Hippocampal formation (tissue), 2 donors: ENCODE measurements at places on chromosomes 1 and 21.

GRCh38 chr1:101920577-101920976, 76.1 kb downstream of the OLFM3 start:
- no peak for DNase-seq

DNA sequence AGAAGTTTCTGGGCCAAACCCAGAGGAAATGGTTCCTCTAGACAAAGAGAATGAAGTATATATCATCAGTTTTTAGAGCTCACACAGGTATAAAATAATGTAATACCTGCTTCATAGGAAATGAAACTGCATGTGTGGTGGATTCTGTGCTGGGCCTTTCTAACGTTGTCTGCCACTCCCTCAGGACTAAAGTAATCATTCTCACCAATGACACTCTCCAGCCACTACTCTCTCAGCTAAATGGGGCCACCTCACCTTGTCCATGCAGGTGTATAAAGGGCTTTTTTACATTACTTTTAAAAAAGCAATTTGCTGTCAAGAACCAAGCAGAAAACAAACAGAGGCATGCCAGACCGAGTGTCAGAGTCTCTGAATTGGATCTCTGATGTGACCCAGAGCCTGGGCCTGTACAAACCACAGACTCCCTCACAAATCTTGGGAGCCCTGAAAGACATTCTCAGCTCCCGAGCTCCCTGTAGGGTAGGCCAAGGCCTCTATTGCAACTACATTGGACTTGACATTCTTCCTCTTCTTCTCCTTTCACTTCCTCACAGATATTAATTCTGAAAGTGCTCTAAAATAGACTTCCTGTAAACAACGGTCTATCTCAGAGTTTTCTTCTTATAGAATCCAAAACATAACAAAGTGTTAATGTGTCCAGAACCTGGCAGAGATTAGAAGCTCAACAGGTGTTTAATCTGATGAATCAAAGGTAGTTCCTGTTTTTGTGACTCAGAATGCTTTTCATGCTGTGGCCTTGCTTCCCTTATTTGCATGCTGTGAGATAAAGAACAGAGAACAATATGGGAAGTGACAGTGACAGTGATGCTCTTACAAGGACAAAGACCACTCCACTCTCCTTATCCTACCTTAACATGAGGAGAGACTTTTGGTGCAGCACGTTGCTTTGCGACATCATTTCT, 8.6 kb downstream of the AIM2 start:
- no peak for DNase-seq

GRCh38 chr1:15994590-15995351, 9.3 kb upstream of the SRARP start:
- peak; percentile 82 for DNase-seq

DNA sequence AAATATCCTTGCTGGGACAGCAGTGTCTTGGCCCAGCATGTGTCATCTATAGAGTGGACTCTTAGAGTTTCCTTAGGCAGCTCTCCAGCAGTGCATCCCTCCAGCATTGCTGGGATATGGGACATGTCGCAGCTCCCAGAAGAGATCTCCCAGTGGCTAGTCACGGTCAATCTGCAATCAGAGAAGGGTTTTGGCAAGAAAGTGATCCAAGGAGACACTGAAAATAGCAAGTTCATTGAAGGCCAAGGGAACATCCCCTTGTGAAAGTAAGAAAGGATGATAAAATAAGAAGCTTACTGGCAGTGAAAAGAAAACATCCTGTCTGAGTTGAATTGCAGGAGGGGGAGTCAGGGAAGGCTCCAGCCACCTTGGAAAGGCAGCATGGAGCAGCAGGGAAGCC, 19.3 kb upstream of the NPL start:
- DNase-seq: no peak

DNA sequence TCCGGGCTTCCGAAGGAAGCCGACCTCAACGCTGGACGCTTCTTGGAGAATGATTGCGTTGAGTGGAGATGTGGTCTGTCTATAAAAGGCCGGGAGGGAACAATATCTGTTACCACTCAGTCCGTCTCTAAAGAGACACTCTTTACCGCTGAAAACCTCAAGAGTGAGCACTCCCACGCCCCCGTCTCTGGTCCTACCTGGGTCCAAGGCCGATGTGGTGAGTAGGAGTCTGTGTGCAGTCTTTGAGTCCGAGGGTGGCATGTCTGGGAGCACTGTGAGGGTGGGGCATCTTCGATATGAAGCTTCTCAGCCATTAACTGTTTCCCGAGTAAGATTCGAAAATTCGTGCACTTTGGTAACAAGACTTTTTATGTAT, 576 bp downstream of the ZFP69 start:
- DNase-seq: no peak

GRCh38 chr1:233884461-233885151, 19.9 kb upstream of the SLC35F3 start:
- DNase-seq: no peak

- no peak for DNase-seq
Observed at GRCh38 chr1:53463961-53464899, 5.0 kb downstream of the DMRTB1 start.

GRCh38 chr1:91022518-91022929, 689 bp upstream of the ZNF644 start:
- no peak for DNase-seq

- DNase-seq: no peak
Observed at GRCh38 chr1:64368344-64368743, 101.6 kb upstream of the CACHD1 start.

DNA sequence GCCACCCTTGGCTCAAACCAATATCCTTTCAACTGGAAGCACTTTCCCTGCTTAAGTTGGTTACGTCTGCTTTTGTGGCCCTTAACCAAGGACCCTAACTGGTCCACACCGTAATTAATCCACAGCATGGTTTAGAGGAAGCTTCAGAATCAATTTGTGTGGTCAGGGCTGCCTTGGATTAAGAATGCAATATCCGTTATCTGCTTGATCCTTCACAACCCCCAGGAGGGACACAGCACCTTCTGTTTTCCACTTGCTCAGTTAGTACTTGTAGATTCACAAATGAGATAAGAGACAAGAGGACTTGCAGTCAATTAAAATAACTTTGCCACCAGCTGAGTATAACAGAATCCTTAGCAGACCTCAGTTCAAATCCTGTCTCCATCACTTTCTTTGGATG, 56.9 kb upstream of the LRP8 start:
- no peak for DNase-seq

DNA sequence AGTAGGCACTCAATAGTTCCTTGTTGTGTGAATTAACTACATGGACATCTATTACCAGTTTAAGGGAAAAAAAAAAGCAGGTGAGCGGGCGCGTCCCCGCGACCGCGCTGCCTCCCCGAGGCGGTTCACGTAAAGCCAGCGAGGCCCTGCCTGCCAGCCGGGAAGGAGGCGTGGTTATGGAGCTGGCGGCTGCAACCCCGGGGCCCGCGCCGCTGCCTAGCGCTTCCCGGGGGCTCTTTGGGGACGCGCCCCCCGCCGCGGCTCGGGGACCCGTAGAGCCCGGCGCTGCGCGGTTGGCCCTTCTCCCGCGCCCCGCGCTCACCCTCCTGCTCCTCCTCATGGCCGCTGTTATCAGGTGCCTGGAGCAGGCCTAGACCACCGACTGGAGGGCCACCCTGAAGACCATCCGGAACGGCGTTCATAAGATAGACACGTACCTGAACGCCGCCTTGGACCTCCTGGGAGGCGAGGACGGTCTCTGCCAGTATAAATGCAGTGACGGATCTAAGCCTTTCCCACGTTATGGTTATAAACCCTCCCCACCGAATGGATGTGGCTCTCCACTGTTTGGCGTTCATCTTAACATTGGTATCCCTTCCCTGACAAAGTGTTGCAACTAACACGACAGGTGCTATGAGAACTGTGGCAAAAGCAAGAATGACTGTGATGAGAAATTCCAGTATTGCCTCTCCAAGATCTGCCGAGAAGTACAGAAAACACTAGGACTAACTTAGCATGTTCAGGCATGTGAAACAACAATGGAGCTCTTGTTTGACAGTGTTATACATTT, 2.6 kb upstream of the CC2D1B start:
- DNase-seq: peak; percentile 27

DNA sequence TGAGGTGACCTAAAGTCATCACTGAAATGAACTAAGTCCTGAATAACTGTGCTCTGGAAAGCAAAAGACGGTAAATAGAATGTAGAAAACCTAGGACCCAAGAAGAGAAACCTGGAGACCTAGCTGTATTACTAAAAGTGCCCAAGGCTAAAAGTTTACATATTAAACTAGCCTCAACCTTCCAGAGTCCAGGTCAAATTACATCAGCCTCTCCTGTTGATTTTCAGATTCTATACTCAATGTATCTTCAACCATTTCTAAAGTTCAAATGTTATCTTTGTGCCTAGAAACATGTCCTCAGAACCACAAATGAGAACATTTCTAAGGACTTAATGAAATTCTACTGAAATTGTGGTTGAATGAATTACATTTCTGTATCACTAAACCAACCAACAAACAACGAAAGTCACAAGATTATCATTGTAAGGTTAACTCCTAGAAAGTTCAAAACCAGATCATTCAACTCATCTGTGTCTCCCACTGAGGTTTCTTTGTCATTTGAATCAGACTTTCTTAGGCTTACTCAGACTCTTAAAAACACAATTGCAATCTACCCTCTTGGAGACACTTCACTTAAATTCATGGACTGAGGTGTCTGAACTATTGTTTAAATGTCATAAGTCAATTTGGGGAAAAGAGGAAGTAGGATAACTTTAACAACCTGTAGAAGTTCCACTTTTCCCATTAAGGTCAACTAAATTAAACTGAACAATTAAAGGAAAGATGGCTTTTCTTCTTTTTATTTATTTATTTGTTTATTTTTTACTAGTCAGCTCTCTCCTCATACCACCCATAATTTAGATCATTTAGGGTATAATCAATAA, 207.7 kb downstream of the BARHL2 start:
- no peak for DNase-seq

DNA sequence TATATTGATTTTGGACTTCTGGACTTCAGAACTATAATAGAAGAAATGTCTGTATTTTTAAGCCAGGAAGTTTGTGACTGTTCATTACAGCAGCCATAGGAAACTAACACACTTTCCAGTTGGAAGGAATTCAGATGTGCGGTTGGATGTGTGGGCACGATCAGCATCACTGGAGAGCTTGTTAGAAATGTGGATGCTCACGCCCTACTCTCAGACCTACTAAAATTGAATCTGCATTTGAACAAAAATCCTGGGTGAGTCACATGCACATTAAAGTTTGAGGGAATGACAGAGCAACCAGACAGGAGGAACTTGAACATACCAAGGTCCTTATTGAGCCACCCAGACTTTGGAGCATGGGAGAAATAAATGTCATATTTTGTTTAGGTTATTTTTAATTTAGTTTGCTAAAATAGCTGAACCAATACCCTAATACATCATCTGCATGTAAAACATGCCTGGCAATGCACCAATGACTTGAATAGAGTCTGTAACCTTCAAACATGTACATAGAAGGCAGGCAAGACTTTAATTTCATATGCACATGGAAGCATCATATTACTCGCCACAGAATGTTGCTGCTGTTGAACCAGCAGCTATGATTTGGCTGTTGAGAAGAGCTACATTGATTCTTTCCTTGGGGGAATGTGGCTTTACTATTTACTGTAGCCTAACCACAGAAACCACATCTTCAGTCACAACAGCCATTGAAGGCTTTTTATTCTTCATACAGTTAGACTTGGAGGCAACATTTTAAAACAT, 346.2 kb downstream of the BARHL2 start:
- no peak for DNase-seq

DNA sequence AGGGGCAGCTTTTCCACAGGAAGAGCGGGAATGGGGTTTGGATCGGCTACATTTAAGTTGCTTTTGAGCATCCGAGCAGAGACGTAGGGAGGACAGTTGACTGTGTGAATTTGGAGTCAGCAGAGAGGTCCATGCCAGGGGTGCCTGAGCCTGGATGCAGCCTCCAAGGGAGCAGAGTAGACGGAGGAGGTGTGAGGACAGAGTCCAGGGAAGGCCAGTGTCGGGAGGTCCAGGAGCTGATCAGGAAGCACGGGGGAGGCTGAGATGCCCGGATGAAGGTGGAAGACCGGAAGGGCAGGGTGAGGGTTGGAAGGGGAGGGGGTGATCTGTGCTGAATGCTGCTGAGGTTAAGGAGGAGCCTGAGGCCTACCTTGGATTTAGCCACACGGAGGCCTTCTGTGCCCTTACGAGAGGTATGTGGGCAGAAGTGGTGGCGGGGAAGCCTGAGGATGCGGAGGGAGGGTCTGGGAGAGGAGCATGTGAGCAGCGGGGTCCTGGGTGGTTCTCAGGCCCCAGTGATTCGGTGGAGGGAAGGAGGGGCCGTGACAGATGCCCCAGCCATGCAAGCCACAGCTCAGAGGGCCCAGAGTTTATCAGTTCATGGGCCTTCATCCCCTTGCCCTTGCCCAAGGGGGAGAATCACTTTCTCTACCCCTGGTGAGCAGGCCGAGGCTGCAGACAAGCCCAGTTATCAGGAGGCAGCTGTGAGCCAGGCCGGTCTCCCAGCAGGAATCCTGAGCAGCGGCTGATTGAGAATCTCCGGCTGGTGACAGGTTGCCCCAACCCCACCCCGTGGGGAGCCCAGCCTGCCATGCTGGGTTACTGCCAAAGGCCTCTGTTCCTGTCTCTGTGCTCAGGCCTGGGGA, 54.0 kb upstream of the ACTL8 start:
- DNase-seq: no peak

GRCh38 chr1:234608911-234609690, 877 bp downstream of the IRF2BP2 start:
- no peak for DNase-seq
